ENCODE measurements at places on chromosomes 1 and 21.
A peak's percentile ranks its signal among the peaks of the same experiment; 100 is the strongest.

GRCh38 chr1:87134625-87135328, 193.9 kb upstream of the LMO4 start:
- DNase-seq = no peak

- no peak for DNase-seq
Observed at GRCh38 chr1:244099258-244099930, 48.3 kb downstream of the ZBTB18 start.

DNA sequence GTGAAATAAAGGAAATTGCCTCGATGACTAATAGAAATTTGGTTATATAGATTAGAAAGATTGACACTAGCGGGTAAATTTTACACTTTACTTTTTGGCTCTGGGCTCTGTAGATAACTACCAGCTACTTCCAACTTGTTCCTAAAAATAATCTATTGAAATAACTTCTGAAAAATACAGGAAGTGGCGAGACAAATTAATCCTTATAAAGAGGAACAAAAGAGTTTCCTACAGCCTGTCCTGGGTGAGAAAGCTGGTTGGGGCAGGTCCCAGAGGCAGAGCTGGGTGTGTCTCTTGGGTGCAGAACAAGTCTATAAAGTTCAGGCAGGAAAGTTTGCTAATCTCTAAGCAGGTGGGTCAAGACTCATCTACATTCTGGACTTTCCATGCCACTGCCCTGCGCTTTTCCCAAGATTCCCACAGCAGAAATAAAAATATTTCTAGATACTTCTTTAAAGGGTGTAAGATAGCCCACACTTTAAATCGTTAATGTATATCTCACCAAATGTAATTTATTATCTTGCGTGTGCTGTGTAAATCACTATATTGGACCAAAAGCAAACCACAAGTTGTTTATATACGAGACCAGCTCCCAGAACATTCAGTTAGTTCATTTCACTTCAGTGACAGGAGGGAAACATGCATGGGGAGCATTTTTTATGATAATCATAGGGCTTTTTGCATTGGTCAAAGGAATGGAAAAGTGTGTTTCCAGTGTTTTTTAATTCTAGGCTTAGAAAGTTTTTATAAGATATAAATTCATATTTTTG, 70.1 kb upstream of the NRIP1 start:
- no peak for DNase-seq

DNA sequence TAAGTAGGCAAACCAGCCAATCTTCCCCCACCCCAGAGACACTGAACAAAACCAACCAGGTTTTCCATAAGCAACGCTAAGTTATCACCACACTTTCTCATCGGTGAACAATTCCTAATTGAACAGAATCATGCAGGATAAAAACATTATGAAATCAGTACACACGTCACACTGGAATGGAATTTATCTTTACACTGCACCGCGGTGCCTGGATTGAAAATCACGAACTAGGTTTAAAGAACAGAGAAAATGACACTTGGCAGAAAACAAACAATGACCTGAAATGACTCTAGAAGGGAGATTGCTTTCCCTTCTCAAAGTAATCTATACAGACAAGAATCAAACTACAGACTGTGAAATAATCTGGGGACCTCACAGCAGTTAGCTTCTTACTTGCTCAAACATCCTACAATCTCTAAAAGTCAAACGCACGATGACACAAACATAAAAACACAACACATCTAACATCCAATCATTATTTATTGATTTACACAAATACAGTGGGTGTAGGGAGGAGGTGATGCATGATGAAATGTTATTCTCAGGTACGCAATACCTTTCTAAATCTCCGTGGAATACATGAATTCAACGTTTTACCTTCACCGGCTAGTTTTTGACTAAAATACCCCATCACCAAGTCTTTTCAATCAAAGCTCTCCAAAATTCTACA, 1.9 kb downstream of the EIF4G3 start:
- no peak for DNase-seq

GRCh38 chr1:160830321-160831153, 32.1 kb downstream of the CD244 start:
- DNase-seq = peak; percentile 62

DNA sequence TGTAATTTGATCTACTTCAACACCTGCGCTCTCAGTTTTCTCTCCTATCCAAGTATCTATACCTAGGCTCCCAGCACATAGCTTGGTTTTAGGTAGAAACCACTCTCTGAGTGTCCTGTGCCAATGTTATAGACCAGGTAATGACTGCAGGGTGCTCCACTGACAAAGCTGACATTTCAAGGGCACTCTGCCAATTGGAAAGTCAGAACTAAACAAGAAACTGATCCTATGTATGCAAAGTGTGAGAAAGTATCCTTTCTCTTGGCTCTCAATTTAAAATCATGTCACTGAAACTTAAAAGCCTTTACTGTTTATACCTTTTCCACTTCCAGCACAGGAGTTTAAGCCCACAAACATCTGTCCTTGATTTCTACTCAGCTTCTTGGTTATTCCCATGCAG, 45.0 kb upstream of the AIM2 start:
- no peak for DNase-seq

DNA sequence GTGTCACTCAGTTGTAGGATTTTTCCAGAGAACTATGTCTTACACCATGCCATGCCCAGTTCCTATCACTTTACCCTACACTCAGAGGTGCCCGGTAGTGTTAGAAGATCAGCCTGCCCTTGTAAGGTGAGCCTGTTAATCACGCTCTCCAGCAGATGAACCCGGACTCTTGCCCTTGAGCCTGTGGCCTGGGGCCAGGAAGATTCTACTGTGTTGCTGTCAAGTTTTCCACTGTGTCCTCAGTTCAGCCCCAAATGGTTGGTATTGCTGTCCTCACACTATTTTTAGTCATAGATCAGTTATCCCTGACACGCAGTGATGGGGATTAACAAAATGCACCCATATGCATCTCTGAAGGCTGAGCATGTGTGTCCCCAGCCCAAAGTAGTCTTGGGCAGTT, 105.0 kb upstream of the SPAG17 start:
- DNase-seq = no peak

DNA sequence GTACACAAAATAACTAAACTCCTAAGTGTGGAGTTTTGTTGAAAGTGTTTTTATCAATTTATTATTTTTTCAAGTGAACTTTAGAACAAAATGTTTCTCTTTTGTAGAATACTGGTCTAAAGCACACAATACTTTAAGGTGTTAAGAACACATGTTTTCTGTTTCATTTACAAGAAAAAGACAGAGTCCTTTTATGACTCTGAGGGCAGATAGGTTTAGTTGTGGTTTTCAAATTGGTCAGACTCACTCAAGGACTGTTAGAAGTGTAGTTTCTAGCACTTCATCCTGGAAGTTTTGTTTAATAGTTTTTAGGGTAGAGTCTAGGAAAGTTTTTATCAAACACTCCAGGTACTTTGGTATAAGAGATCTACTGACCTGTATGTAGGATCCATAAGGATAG, 376.5 kb downstream of the LRRIQ3 start:
- DNase-seq = no peak

- DNase-seq = no peak
Observed at GRCh38 chr1:196180847-196181593, 427.2 kb downstream of the KCNT2 start.

- no peak for DNase-seq
Observed at GRCh38 chr1:13560541-13560940, 23.1 kb upstream of the PDPN start.

GRCh38 chr1:174153825-174154107, 5.6 kb upstream of the RABGAP1L start:
- DNase-seq = no peak

GRCh38 chr1:24155011-24155782, 12.3 kb upstream of the IL22RA1 start:
- no peak for DNase-seq

DNA sequence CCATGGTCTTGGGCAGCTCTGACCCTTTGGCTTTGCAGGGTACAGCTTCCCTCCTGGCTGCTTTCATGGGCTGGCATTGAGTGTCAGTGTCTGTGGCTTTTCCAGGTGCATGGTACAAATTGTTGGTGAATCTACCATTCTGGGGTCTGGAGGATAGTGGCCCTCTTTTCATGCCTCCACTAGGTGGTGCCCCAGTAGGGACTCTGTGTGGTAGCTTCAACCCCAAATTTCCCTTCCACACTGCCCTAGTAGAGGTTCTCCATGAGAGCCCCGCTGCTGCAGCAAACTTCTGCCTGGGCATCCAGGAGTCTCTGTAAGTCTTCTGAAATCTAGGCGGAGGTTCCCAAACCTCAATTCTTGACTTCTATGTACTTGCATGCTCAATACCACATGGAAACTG, 494.5 kb upstream of the LRRC7 start:
- no peak for DNase-seq

DNA sequence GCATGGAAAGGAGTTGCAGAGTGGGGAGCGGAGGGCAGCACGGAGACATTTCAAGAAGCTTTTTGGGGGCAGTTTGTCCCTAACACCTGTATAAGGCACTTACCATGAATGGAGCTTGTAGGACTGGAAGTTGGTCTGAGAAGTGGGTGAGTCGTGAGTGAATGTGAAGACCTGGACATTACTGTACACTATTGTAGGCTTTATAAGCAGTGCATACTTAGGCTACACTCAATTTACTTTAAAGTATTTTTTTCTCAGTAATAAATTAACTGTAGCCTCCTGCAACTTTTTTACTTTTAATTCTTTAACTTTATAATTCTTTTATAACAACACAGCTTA, 141.6 kb upstream of the ETV3 start:
- DNase-seq = no peak

DNA sequence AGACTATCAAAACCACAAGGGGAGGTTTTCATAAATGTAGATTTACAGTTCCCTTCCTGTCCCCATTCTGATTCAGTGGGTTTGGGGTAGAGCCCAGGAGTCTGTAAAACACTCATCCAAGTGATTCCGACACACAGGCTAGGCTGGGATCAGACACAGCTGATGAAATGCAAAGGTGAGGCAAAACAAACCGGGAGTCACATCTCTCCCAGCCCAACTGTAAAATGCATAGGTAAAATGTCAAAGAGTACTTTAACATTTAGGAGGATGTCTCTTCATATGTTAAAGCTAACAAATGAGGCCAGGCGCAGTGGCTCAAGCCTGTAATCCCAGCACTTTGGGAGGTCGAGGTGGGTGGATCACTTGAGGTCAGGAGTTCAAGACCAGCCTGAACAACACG, 45.0 kb downstream of the ZNF281 start:
- DNase-seq = no peak

DNA sequence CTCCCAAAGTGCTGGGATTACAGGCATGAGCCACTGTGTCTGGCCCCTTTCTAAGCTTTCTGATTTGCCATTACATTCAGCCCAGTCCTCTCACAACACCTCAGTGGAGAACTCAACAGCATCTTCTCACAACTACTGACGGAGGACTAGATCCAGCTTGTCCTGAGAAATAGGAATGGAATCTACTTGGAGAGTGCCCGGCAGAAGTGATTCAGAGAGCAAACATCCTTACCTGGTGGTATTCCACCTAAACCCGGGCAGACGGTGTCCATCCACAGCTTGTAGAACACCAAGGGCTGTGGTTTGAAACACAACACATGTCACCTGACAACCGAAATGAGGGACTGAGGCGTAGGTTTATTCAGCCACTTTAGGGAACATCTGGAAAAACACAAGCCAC, 28.8 kb upstream of the CCSAP start:
- no peak for DNase-seq

- no peak for DNase-seq
Observed at GRCh38 chr1:155474146-155474545, 88.5 kb downstream of the ASH1L start.

DNA sequence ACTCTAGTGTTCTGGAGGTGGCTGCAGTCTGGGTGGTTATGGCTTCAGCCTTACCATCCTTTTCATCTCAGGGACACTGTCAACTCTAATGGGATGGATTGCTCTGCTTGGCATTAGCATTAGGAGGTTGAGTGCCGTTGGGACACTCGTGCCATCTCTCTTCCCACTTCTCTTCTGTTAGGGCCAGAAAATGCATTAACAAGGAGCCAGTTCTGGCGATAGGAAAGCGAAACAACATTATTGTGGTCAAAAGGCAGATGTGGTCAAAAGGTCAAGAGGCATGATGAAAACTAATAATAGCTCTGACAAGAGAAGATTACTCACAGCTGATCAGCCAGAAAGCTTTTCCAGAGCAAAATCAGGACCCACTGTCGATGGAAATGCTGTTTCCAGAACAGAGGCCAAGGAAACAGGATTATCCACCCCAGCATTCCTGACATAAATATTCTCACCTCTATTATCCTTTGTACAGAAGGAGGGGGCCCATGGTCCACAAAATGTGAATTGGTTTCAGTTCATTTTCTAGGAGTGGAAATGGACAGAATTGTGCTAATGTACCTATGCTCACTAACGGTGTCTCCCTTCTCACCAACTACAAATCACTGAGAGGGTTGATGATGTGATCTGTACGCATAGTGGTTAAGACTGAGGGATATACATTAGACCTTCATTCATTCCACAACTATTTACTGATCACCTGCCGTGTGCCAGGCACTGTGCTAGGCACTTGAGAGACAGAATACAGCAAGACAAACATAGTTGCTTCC, 72.0 kb downstream of the ST6GALNAC5 start:
- DNase-seq = no peak

- no peak for DNase-seq
Observed at GRCh38 chr1:202644219-202645096, 65.8 kb downstream of the SYT2 start.

- DNase-seq = no peak
Observed at GRCh38 chr1:169733924-169734323, at the start of gene SELE. TSS of gene SELE (minus strand) at chr1:169734079. CDS start at chr1:169733612, 467 bp downstream.

DNA sequence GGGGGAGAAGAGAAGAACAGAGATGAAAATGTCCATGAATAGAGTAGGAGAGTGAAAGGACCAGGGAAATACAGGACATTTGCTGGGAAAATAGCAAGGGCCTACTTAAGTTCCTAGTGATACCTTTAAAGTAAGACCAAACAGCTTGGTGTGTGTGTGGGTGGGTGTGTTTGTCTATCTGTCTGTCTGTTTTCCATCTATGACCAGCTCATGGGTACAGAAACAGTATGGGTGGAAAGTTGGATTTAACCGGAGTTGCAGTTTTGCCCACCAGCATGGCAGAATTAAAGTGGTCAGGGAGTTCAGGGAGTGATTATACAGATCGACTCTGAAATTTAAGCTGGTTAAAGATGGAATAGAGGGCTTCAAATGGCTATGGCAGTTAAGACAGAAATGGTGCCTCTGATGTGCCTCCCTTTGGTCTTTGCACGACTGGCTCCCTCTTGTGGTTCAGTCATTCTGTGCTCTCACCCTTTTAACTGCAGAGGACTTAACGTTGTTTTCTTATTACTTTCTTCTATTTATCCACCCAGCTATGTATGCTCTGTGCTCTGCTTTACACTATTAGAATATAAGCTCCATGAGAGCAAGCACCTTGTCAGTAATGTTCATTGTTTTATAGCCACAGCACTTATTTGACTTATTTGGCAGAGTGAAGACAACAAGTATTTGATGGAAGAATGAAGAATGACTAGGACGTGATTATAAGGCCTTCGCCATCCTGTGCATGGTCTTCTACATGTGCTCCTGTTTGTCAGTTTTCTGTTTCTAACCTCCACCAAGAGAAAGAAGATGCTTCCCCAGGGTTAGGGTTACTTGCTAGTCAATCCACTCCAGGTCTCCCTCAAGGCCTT, 72.7 kb upstream of the AK4 start:
- peak; percentile 19 for DNase-seq
